Upper lobe of right lung (tissue), 1 donor: ENCODE measurements at places on chromosomes 7 and 10. TPM values are rescaled to one million over a fixed set of nuclear protein-coding genes. Genes with fewer than 3 reads are reported as not detected.

- H3K4me3 ChIP-seq = no peak overlapping the region
- no peaks in the 10 kb centered on the region for H3K27me3 ChIP-seq
- no peak for DNase-seq
- H3K36me3 ChIP-seq = no peaks in the 10 kb centered on the region
- no peaks in the 10 kb centered on the region for H3K4me1 ChIP-seq
These were observed 16.8 kb upstream of the VOPP1 start for GRCh38 chr7:55588976-55589604.

DNA sequence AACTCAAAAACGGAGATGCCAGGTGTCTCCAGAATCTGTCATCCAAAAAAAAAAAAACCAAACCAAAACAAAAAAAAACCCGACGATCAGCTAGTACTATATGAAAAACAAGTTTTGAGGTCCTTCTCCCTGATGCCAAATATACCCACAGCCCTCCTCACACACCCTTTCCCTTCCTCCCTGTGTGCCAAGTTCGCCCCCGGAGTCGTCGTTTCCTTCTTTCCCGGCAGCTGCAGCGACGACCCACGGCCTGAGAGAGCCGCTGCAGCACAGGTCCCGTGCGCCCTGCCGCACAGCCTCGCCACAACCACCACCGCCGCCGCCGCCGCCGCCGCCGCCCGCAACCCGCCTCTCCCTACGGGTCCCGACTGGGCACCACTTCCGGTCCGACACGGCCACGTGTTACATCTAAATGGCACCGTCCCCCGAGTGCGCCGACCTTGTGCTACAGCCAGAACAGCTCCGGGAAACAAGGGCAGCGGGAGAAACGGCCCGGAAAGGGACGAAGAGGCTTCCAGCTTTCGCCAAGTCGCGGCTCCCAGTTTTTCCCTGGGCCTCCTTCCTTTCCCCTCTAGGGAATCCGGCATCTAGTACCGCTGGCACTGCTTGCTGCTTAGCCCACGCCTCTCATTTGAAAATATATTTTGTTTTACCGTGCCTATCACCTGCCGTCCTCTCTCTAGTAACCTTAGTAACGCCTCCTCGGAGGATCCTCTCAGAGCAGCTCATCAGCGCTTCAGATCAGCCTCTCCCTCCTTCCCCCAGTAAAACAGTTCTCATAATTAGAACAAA is at the start of gene FRA10AC1:
TSS of gene FRA10AC1 (minus strand) at position 383 of the 792 bp plus-strand sequence. CDS start 2,486 bp downstream, outside the sequence.
- H3K27me3 ChIP-seq = no peaks in the 10 kb centered on the region
- H3K4me3 ChIP-seq = peak within 1 kb of the TSS; percentile 63
- H3K36me3 ChIP-seq = peaks cover 22% of the 10 kb centered on the region
- H3K27ac ChIP-seq = peak within 1 kb of the TSS; percentile 87

GRCh38 chr10:72310241-72310633 is 36.5 kb downstream of the DDIT4 start:
- DNase-seq = no peak
- H3K36me3 ChIP-seq = no peaks in the 10 kb centered on the region
- no peak overlapping the region for H3K4me3 ChIP-seq
- no peaks in the 10 kb centered on the region for H3K27me3 ChIP-seq

- no peaks in the 10 kb centered on the region for H3K4me1 ChIP-seq
- no peak for DNase-seq
These were observed 263.6 kb downstream of the ACTR3B start for GRCh38 chr7:153023194-153023592.

- no peak overlapping the region for H3K27ac ChIP-seq
- H3K27me3 ChIP-seq = no peaks in the 10 kb centered on the region
- no peaks in the 10 kb centered on the region for H3K4me1 ChIP-seq
- H3K36me3 ChIP-seq = no peaks in the 10 kb centered on the region
- no peak overlapping the region for H3K4me3 ChIP-seq
These were observed 920.2 kb downstream of the TYW1 start for GRCh38 chr7:67916571-67917436.

DNA sequence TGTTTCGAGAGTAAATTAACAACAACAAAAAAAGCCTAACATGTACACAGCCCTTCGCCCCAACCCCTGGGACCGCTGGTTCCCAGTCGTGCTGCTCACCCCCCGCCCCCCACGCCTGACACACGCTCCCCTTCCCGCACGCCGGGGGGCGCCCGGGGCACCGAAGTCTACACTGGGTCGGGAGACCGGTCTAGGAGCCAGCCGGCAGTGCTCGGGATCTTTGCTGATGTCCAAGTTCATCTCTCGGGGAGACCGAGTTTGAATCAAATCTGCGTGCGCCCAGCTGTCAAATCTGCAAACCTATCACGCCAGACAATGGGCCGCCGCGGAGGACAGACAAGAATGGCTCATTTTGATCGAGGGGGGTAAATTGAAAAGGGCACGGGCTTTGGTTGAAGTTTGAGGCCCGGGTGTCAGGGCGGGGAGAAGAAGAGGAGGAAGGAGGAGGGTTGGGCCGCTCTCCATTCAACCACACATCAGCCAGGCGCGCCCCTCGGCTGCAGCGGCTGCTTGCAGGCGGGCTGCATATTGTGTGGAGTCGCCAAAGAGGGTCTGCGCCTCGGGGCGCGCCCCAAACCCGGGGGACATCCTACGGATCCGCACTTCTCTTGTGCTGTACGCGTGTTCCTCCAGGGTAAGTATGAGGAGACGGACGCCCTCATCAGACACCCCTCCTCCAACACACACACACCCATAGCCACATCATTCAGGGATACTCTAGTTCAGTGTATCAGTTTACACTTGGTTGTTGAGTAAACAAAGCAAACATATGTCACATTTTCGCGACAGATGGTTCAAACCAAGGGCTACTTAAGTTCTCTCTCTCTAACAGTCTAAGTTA is 1.3 kb upstream of the GFRA1 start:
- no peak for DNase-seq
- no peaks in the 10 kb centered on the region for H3K36me3 ChIP-seq
- H3K4me3 ChIP-seq = peak overlapping the region; percentile 42
- H3K27me3 ChIP-seq = peaks cover 70% of the 10 kb centered on the region
- H3K4me1 ChIP-seq = peaks cover 9% of the 10 kb centered on the region
- no peak overlapping the region for H3K27ac ChIP-seq

- H3K27ac ChIP-seq = no peak overlapping the region
- H3K27me3 ChIP-seq = peaks cover 71% of the 10 kb centered on the region
- peak; percentile 91 for DNase-seq
- no peaks in the 10 kb centered on the region for H3K36me3 ChIP-seq
- peak overlapping the region; percentile 35 for H3K4me3 ChIP-seq
These were observed 3.4 kb upstream of the MUC12 start for GRCh38 chr7:100965723-100966541.

- DNase-seq = no peak
- H3K4me1 ChIP-seq = no peaks in the 10 kb centered on the region
- no peak overlapping the region for H3K4me3 ChIP-seq
- H3K27me3 ChIP-seq = no peaks in the 10 kb centered on the region
- H3K36me3 ChIP-seq = no peaks in the 10 kb centered on the region
These were observed 125.7 kb downstream of the GFRA1 start for GRCh38 chr10:116147147-116147905.

DNA sequence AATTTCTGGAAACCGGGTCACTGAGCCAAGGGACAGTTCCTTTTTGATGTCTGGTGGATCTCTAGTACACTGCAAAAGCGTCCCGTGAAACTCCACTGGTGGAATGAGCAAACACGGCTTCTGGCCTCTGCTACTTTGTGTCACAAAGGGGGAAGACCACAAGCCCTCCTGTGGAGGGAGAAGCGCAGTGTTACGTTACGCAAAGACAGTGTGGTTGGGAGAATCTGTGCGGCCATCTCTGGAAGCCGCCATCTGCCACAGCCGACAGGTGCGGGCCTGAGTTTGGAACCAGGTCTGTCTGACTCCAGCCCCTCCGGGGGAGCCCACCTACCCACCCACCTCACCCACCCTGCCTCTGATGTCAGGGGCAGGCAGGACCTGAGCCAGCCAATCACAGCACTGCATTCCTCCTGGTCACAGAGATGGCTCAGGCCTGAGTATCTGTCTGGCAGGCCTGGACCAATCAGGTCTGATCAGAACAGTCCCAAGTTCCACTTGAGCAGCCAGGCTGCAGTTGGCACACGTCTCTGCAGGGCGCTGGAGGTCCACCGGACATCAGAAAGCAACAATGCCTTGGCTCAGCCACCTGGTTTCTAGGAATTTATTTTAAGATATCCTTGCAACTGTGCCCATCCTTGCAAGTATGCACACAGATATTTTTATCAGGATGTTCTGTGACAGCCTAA is 3.0 kb upstream of the CYP2W1 start:
- H3K27me3 ChIP-seq = peaks cover 8% of the 10 kb centered on the region
- DNase-seq = no peak
- H3K4me1 ChIP-seq = no peaks in the 10 kb centered on the region
- no peaks in the 10 kb centered on the region for H3K36me3 ChIP-seq

DNA sequence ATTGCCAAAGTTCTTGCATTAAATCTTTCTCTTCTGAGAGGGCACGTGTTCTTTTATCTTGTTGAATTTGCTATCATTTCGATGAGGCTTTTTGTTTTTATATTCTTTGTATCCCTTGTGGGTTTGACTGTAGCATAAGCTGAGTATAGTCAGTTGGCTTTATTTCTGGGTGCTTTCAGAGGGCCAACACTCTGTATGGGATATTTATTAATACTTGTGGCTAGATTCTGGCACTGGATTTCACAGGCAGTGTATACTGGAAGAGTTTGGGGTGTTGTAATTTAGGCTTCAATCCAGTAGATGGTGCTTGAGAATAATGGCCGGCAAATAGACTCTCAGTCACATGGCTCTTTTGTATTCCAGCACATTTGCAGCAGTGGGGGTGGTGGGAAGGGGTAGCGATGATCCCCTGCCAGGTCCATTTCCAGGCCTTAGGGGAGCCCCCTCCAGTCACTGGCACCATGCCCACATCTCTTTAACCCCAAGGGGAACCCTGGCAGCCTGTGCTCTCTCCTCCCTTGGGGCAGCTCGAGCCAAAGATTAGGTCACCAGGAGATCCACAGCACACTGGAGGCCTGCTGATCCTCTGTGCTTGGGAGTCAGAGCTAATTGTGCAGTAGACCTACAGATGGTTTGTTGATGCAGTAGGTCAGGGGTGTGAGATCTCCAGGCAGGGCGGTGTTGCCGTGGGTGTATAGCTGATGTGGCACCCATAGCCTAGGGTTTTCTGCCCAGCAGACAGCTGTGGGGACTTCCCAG is 81.8 kb downstream of the PTPN20 start:
- DNase-seq = peak; percentile 56
- no peaks in the 10 kb centered on the region for H3K36me3 ChIP-seq
- no peaks in the 10 kb centered on the region for H3K4me1 ChIP-seq
- no peak overlapping the region for H3K4me3 ChIP-seq
- no peaks in the 10 kb centered on the region for H3K27me3 ChIP-seq

- no peaks in the 10 kb centered on the region for H3K27me3 ChIP-seq
- peak; percentile 61 for DNase-seq
- H3K4me3 ChIP-seq = no peak overlapping the region
These were observed 13.5 kb downstream of the GUSB start for GRCh38 chr7:65968256-65969185.

ATRNL1 gene
- 0.93 TPM for total RNA-seq

SLC26A5 gene
- total RNA-seq = 1.9 TPM

TRDMT1 gene
- total RNA-seq = 9.2 TPM

C10orf105 gene
- total RNA-seq = 0.52 TPM

MYH16 gene
- not detected for total RNA-seq

TAS2R3 gene
- 1.6 TPM for total RNA-seq

HOXA4 gene
- 7.1 TPM for total RNA-seq

ACTL6B gene
- total RNA-seq = not detected

TMEM243 gene
- total RNA-seq = 108 TPM

C7orf25 gene
- 7.4 TPM for total RNA-seq
